ENCODE measurements at places on chromosomes 4 and X. TPM values are rescaled to one million over a fixed set of nuclear protein-coding genes. Genes with fewer than 3 reads are reported as not detected.

The S100G gene
- total RNA-seq = not detected

The IGSF1 gene
- 0.89 TPM for total RNA-seq

The MAOA gene
- 9.4 TPM for total RNA-seq

DNA sequence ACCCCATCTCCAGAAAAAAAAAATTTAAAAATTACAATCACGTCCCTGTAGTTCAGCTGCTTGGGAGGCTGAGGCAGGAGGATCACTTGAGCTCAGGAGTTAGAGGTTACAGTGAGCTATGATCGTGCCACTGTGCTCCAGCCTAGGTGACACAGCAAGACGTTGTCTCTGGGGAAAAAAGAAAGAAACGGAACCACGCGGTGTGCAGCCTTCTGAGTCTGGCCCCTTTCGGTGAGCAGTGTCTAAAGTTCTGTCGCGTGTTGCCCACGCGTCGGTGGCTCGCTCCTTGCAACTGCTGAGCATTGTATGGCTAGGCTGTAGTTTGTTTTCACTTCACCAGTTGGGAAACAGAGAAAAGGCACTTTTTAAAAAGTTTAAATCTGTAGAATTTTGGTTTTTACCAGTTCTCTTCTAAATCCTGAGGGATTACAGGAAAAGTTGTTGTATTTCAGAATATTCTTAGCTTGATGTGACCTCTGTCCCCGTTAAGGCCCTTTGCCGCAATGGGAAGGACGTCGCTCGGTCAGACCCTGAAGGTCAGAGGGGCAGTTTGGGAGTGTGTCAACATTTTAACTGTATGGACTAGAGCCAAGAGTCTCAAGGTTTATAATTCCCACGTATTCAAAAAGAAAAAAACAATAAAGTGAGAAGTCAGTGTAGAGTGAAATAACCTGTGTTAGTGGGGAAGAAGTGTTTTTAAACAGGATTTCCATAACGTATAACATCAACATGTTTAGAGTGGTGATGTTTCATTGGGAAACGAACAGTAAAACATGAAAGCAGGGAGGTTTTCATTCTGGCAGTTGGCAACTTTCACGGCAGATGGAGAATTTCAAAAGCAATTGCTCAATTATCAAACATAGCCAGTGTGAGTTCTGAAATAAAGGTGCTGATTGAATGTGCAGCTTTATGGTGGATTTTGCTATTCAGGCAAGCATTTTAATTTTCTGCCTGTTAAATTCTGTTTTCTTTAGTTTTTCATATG, 45.8 kb upstream of the MSANTD1 start:
- no peak for DNase-seq

DNA sequence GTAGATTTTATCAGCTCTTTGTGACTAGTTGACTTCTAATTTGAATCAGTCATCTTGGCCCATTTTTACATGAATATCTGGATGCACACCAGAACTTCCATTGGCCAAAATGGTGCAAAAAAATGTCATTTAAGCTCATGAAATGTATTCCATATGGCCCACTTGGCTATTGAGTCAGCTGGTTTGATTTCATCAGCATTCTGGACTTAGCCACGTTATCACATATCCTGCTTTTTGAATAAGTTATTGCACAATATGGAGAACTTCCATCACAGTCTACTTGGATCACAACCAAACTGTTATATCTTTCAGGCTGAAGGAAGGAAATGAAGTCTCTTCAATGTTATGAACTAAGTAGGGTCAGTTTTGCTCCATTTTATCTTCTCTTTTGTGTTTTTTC, 640.6 kb downstream of the PCDH7 start:
- DNase-seq = no peak
